ENCODE measurements at places on chromosomes 2 and 18.

- DNase-seq, result no peak
These were observed 23.3 kb downstream of the PLEK start for GRCh38 chr2:68388358-68388757.

DNA sequence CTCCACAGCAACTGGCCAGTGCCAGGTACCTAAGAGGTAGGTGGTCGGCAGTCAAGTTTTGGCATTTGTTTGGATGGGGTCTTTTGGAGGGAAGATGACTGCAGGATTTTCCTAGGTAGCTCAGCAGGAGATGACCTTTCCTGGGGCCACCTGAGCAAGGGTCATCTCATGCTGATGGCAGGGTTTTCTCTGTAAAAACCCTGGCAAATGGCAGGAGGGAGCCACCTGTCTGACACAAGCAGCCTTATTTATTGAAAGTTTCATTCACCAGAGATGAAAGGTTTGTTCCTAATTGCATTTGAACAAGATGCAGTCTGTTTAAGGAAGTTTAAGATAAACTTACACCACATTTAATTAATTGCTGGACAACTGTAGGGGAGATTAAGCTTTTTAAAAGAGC lies 31.6 kb upstream of the ACAA2 start:
- no peak for DNase-seq

DNA sequence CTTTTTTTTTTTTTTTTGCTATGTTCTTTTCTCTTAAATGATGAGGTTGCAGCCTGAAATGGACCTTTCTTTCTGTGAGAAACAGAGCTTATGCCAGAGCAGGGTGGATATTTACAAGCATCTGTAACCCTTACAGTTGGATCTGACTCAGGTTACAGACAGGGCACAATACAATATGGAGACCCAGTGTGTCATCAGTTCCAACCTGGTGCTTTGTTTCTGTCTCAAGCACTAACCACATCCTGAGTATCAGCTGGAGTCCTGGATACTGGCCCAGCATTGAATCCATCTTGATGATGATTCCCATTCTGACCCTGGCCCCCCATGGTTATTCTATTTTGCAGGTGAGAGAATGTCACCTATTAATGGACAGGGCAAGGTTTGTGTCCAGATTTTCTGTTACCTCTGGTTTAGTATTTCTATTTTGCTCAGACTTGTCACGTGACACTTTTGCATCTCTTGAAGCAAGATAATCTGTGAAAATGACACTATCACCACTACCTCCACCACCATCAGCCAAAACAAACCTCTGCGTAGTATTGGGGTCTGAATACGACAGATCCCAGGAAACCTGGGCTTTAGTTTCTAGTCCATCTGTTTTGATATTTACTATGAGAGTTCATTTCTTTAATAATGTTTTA lies 174.0 kb downstream of the CCDC85A start:
- no peak for DNase-seq

- DNase-seq, result no peak
These were observed 19.5 kb upstream of the HES6 start for GRCh38 chr2:238259061-238260020.

DNA sequence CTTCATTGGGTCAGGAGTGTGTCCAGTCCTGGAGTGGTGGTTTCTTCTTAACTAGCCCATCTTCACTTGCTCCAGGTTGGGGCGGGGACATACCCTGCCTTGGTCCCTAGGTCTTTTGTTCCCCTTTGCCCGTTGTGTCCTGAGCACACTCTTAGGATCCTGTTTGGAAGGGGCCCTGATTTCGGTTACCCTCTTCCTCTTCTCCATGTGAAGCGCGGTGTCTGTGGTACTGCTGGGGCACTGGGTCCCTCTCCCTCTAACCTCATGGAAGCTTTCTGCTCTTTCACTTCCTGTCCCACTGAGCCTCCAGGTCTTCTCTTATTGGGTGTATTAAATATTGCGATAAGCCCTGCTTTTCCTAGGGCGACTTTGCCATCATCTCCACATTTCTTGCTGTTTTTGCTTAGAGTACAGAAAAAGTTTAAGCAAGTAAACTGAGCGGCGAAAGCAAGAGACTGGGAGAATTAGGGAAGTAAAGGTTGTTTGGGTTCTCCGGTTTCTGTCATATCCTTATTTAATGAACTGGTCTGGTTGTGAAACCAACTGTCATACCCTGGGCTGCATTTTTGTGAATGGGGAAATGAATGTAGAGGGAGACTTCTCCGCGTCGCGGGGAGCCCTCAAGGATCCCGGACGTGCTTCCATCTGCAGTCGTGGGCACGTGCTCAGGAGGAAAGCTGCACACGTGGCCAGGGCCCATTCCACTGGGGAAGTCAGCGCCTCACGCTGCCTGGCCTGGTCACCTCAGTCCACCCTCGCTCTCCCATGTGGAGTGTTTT lies 73.8 kb upstream of the B3GNT7 start:
- DNase-seq, result no peak

DNA sequence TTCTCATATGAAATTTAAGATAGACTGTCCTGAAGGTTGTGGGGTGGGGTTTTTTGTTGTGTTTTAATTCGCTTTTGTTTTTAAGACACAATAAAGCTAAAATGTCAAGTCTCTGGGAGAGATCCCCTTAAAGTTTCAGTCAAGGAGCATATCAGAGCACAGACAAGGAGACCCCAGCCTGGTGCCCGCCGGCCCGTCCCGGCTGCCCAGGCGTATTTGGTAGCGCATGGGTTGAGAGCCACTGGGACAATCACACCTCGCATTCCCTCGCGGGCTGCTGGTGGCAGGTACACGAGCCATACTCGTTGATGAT lies 2.6 kb downstream of the LRRTM1 start:
- no peak for DNase-seq

DNA sequence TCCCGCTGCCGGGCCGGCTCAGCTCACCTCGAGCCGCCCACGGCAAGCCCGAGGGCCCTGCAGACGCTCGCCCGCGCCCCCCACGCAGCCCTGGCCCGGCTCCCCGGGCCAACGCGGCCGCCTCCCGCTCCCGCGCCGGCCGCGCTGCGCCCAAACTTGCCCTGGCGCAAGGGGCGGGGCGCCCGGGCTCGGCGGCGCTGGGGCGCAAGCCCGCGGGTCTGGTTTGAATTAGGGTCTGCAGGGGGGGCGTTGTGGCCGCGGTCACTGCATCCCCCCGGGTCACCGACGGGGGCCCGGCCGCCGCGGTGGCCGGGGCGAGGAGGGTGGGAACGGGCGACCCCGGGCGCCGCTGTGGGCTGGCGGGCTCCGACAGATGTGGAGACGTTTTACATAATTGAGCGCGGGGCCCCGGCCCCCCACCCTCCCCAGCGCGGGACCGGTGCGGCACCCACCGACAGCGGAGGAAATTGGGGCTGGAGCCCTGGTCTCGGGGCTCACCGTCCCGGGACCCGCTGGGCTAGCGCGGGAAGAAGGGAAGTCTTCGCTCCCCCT lies 690 bp downstream of the SDC1 start:
- DNase-seq, result no peak

DNA sequence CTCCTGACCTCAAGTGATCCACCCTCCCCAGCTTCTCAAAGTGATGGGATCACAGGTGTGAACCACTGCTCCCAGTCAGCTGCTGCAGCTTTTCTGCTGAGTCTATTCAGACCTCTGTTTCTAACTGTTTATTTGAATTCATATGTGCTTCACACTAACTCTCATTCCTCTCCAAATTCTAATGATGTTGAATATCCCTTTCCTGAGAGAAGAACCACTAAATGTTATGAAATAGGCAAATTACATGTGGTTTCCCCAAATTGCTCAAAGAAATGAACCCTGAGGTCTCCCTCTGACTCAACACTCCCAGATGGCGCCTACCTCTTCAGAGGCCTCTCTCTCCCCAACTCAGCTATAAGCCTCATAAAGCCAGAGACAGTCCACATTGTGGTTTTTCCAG lies 98.6 kb downstream of the IRS1 start:
- DNase-seq, result no peak

DNA sequence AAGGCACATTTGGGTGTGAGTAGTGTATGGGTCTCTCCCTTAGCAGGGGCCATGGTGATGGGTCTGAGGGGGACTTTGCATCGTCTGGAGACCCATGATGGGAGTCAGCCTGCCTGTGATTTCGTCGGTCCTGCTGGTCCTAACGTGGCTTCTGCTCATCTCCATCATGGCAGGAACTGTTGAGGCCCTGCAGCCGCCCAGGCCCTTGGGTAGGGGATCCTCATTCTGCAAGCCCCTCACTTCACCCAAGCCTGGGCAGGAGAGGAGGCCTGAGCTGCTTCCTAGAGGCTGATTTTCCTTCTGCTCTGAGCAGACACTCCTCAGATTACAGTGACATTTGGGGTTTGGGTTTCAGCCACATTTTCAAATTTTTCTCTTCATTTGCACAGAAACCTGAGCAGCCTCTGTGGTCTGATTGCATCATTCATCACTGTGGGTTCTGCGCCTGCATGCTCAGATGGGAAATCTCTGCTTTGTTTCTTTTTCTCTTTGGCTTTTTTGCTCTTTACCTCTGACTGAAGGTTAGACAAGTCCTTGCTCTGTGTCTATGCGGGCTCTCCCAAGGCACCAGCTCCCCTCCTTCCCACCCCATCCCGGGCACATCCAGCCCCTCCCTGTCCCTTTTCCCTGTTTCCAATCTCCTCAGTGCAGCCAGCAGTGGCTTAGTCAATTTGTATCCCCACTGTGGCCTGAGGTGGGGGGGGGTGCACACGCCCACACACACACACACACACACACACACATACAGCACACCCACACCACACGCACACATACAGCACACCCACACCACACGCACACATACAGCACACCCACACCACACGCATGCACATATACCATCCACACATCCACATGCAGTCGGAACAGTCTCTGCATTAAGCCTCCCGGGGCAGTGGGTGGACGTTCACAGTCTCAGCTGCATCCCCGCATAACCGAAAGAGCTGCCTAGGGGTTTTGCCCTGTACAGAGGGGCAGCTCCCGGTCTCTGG lies 305.4 kb upstream of the HS6ST1 start:
- DNase-seq, result no peak

GRCh38 chr18:765764-766549 lies 46.1 kb downstream of the YES1 start:
- no peak for DNase-seq

GRCh38 chr2:383178-383577 lies 95.3 kb upstream of the ALKAL2 start:
- DNase-seq, result no peak

DNA sequence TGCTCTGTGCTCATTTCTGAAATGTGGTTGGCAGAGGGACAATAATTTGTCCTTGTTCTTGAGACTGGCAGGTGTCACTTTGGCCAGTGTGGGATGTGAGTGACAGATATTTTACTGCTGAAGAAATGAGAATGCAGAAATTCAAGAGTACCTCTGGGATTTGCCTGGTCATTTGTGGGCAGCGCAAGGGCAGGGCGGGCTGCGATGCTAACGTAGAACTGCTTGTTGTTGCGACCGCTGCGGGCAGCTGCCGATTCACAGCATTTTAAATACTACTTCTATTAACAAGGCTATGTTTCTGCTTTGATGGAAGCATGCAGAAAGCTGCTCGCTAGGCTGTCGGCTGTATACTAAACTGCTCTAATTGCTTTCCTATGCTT lies 268.6 kb downstream of the FIGN start:
- no peak for DNase-seq

- DNase-seq, result no peak
These were observed 293.2 kb upstream of the FIGN start for GRCh38 chr2:164028814-164029534.

DNA sequence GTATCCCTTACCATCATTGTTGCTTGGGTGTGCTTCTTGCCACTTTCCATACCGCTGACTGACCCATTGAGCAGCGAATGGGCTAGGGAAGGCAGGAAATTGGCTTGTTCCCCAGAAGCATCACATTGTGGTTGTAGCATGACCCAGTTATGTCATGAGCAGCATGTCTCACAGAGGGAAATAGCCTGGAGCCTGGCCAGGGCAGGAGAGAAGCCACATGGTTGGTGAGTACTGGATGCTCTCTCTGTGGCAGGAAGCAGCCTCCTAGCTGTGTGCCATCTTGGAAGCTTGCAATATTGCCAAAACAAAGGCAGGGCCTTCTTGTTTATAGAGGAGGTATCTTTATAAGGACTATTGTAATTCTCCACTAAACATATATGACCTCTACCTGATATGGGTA lies 482.6 kb downstream of the PIK3C3 start:
- no peak for DNase-seq

- DNase-seq, result no peak
These were observed 159.3 kb downstream of the MREG start for GRCh38 chr2:215854008-215854407.

DNA sequence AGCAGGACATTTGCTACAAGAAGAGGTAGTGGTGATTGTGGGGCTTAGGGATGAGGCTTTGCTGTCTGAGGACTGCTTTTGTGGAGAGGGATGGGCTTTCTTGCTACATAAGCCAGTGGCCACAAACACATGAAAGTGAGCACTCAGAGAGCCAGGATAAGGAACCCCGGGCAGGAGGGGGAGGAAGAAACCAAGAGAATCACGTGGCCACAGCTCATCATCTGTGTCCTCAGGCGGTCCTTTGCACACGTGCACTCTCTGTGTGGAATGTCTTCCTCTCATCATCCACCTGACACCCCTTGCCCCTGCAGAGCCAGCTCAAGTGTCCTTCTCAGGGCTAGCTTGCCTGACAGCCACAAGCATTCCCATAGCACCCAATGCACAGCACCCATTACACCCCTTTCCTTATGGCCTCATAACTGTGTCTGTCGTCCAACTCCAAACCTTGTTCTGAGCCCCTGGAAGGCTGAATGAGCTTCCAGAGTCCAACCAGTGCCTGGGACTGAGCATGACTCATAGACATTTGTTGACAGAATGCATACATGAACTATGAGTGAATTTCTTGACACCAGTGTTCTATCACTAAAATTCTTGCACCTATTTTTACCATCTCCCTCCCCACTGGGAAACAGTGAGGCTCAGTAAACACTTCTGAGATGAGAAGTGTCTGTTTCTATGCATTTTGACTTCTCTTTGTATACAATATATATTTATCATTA lies 398.3 kb downstream of the ALK start:
- DNase-seq, result no peak

DNA sequence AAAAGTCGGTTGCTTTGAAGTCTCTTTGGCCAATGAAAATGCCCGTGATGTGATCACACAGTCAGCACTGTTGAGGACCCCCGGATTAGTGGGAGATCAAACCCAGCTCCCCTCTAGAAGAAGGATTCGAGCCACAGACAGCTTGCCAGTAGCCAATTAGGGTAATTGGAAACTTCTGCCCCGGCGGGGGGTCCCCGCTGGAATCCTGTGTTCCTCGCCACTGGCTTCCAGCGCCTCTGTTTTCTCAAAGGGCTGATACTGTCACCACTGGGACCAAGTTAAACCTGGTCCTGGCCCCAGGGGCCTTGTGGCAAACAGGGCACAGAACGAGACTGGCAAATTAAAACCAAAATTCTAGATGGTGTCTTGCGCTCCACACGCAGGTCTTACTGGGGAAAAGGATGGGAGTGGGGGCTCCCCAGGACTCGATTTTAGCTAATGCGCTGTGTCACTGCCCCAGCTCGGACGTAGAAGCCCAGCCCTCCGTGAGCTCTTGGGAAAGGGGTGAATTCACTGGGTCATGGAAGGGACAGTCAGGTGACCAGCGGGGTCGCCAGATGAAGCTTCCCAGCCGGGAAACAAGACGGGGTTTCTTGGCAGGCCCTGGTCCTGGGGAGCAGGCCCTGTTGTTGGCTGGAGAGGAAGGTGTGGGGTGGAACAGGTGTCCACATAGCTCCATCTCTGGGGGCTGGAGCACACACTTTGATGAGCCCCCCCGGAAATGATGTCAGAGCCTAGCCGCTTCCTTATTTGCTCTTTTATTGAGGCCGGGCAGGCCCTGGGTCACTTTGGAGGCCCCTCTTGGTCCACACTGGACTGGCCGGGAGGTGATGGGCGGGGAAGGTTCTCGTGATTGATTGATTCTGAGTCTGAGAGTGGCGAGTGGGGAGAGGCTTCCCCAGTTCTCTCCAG lies 90.2 kb downstream of the SMAD7 start:
- no peak for DNase-seq

Data from NCI-H187 (cell line).